ENCODE measurements at places on chromosomes 6 and 20. TPM values are rescaled to one million over a fixed set of nuclear protein-coding genes. Genes with fewer than 3 reads are reported as not detected.

The DYNLT2 gene
- 2.0 TPM for total RNA-seq

The KIF25 gene
- total RNA-seq, result not detected

GRCh38 chr6:37060195-37060559 lies 54.7 kb downstream of the FGD2 start:
- no peak for DNase-seq

DNA sequence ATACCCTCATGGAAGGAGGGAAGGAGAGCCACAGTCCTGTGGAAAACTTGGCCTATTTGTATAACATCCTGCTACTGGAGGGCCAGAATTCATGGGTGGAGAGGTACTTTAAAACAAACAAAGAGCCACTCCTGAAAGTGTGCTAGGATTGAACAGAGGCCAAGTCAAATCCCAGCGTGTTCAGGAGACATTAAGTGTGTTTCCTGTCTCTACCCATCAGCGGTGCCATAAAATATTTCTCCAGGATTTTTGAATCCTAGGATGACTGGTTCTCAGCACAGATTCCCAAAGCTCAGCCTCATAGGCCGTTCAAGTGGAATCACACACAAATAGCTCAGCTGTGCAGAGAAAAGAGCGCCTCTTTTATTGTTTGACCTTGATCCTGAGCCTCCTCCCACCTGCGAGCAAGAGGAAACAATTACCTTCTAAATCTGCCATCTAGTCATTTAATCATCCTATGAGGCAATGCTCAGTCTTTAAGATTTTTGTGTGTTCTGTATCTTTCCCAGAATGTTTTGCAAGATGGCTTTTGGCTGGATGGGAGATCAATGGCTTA lies 31.8 kb upstream of the RALGAPA2 start:
- DNase-seq, result no peak

DNA sequence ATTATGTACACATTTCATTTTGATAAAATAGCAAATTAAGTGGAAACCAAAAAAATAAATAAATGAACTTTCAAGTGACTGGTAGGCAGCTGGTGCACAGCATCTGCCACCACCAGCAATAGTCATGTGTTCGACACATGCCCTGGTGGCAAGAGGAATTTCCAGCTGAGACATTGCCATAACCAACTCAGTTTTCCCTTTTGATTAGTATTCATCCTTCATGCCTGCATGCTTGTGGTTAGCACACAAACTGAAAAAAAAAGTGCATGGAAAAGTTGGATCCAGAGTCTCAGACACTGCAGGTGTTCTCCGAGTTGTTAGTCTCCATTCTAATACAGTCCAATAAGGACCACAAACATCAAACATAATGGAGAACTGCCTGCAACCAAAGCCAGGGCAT lies 156.0 kb upstream of the SOX4 start:
- no peak for DNase-seq

DNA sequence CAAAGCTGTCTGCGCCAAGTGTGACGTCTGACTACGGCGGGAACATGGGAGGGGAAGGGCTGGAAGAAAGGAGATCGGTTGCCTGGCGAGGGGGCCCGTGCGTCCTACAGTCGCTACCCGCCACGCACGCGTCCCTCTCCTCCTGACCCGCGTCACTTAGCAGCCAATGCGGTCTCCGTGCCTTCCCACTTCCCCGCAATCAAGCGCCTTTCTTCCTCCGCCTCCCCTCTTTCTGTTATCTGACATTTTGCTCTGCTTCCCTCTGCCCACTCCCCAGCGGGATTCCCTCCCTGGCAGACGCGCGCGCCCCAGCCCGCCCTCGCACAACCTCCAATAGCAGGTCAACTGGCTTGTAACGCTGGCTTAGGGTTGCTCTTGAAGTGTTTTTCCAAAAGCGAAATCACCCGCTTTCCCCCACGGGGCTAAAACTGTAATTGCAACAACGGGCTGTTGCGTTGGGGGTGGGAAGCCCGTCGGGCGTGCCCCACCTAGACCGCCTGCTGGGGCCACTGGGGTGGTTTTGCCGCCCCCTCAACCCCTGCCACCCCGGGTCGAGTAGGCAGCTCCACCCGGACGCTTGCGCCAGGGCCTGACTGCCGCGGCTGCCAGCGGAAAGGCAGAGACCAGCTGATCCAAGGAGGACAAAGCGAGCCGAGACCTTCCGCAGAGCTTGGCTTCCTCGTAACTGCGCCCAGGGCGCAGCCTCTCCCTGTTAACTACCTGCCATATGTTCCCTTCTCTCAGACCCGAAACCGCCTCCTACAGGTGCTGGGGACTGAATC lies 6.2 kb upstream of the SOX4 start:
- peak; percentile 27 for DNase-seq

DNA sequence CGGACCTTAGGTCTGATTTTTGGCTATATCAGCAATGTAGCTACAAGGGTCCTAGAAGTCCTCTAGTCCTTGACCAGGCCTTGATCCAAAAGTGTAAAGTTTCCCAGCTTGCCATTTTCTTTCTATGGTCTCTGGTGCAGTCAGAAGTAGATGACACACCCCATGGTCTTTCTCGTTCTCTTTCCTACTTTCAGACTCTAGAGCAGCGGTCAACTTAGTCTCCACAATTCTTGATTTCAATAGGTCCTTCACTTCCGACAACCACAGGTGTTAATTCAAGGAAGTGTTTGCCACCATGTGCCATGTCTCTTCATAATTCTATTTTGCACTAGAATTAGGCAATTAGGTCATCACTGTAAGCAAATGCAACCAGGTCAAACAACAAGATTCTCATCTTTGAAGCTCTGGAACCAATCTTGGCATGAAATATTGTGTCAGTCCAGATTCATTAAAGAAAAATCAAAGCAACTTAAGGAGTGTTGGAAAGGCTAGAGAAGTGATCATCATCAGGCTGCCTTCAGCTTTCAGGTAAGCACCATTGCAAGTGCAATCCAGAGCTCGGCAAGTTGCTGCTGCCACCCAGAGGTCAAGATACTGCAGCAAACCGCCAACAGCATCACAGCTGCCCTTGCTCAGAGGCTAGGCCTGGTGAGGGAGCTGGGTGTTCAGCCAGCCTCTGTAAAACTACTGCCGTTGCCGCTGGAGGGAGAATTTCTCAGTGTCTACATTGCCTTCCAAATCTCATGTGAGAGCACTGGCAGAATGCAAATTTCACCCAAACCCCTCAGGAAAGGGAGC lies 5.6 kb upstream of the SYNE1 start:
- DNase-seq, result peak; percentile 48

- DNase-seq, result no peak
Measured at GRCh38 chr6:24755279-24755678, 19.5 kb upstream of the GMNN start.

The LY6G5C gene
- total RNA-seq, result 1.4 TPM

GRCh38 chr6:150622941-150623874 lies 23.5 kb downstream of the PLEKHG1 start:
- DNase-seq, result no peak

DNA sequence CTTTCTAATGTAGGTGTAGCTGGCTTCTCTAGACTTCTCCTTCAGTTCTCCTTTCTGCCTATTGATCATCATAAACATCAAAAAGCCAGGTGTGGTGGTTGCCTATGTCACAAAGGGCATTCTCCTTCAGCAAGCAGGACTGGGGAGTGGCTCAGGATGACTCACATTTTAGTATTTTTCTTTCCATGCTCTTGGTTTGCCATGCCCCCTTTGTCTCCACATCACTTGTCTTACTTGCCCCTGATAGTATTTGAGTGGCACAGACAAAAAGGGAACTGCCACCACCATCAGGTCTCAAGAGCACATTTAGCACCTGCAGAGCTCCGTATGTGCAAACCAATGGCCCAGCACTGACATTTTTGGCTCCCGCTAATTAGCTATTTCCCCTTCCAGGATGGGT lies 698.8 kb downstream of the DHX35 start:
- DNase-seq, result no peak

DNA sequence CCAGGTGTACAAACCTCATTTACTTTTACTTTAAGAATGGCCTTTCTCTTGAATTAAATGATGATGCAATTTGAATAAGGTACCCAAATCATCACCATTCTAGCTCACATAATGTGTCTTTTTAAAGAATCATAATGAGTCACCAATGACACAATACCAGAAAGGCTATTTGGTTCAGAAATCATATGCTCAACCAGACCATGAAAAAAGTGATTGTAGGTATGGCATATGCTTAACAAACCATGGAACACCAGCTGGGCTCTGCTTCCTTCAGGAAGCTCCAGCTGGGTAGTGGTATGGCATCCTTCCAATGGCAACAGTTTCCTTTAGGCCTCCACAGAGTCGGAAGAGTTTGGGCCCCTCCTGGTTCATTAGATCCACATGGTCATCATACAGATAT lies 128.2 kb downstream of the FRK start:
- no peak for DNase-seq

DNA sequence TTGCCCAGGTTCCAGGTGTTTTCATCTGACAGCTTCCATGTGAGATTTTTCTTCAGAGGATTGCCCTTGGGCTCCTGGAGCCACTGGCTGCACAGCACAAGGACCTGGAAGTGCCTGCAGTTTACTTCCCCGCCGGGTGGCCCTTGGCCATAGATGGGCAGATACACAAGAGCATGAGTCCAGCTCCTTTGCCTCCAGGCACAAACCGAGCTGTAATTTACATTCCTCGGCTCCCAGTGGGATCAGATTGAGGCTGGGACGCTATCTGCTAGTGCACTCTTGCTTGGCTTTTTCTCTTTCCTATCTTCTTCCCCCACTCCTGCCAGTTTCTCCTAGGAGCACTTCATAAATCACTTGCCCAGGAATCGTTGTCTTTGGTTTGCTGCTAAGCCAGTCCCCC lies 85.4 kb upstream of the RALY start:
- DNase-seq, result no peak

- no peak for DNase-seq
Measured at GRCh38 chr6:16498957-16499356, 260.6 kb downstream of the GMPR start.

GRCh38 chr6:3328145-3328544 lies 69.4 kb downstream of the PSMG4 start:
- no peak for DNase-seq

The CST5 gene
- not detected for total RNA-seq

- no peak for DNase-seq
Measured at GRCh38 chr6:3137057-3137777, 18.7 kb downstream of the BPHL start.

GRCh38 chr6:127365874-127366273 lies 22.5 kb upstream of the ECHDC1 start:
- no peak for DNase-seq

DNA sequence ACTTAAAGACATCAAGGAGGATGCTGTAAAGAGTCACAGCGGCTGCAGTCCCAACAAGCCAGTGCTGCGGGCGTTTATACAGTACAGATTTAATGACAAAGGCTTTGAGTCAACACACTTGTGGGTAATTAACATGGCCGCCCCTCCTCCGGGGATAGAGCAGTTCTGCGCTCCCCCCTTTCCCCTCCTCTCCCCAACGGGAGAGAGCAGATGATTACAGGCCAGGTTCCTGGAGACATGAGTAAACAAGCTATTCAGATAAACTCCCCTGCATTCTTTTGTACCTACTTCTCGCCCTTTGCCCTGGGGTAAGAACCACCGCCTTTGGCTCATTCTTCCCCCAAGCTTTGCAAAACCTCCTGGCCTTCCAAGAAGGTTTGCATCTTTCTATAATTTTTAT lies 23.6 kb upstream of the FABP7 start:
- DNase-seq, result no peak

DNA sequence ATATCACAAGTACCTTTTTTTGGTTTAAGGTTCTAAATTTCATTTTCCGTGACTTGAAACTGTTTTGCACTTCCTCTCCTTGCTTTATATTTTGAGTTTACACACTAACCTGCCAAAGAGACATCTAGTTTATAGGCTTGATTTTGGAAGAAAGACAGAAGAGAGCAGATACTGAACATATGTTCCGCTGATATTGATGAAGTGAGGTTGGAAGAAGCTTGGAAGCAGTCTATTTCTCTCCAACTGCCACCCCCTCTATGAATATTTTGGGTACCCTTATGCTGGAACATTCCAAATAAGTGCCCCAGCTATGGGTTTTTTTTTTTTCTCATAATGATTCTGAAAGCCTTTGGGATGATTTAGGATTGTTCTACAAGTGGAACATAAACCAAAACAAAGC lies 150.6 kb downstream of the LAMA2 start:
- DNase-seq, result no peak

The GSTA5 gene
- not detected for total RNA-seq

The TMEM14A gene
- 16.8 TPM for total RNA-seq

The RBM24 gene
- not detected for total RNA-seq

The KIAA1755 gene
- not detected for total RNA-seq

The CYP24A1 gene
- total RNA-seq, result 0.92 TPM

DNA sequence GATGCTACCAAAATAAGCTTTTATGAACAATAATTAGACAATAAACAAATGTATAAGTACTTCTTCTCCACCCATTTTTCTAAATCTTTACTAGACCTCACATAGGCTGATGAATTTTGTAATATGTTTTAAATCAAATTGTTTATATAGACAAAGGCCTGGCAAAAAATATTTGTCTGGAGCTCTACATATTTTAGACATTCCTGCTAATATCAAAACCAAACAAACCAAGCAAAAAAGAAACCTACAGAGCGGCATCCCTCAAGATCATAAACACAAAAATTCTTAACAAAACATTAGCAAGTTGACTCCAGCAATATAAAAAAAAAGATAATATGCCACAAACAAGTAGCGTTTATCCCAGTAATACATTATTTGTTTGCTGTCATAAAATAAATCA lies 87.2 kb downstream of the ADAT2 start:
- DNase-seq, result no peak

- DNase-seq, result peak; percentile 77
Measured at GRCh38 chr20:47487175-47487917, 14.3 kb upstream of the NCOA3 start.

- no peak for DNase-seq
Measured at GRCh38 chr6:39926668-39927067, 7.6 kb downstream of the MOCS1 start.

- no peak for DNase-seq
Measured at GRCh38 chr20:50097843-50098242, 15.1 kb downstream of the UBE2V1 start.

- no peak for DNase-seq
Measured at GRCh38 chr20:60680554-60680953, 571.5 kb upstream of the CDH4 start.

The GPLD1 gene
- 0.29 TPM for total RNA-seq

The PREX1 gene
- 92.8 TPM for total RNA-seq

GRCh38 chr6:163946437-163946836 lies 531.9 kb downstream of the QKI start:
- DNase-seq, result no peak

- DNase-seq, result no peak
Measured at GRCh38 chr20:56328861-56329260, 29.9 kb upstream of the FAM210B start.

GRCh38 chr6:106125925-106126435 lies 39.8 kb downstream of the PRDM1 start:
- peak; percentile 88 for DNase-seq

GRCh38 chr6:85118233-85118632 lies 331.6 kb upstream of the NT5E start:
- DNase-seq, result no peak

- no peak for DNase-seq
Measured at GRCh38 chr20:57491373-57491772, 33.6 kb downstream of the CTCFL start.

Data from activated CD4-positive, alpha-beta memory T cell treated with anti-CD3 and anti-CD28 coated beads for 36 hours (primary cell).